ENCODE measurements at places on chromosomes 2 and 18.

GRCh38 chr2:36059691-36060090 is 295.9 kb upstream of the CRIM1 start:
- no peak for DNase-seq

GRCh38 chr2:160411167-160411566 is 82.4 kb downstream of the RBMS1 start:
- DNase-seq, result peak; percentile 40

DNA sequence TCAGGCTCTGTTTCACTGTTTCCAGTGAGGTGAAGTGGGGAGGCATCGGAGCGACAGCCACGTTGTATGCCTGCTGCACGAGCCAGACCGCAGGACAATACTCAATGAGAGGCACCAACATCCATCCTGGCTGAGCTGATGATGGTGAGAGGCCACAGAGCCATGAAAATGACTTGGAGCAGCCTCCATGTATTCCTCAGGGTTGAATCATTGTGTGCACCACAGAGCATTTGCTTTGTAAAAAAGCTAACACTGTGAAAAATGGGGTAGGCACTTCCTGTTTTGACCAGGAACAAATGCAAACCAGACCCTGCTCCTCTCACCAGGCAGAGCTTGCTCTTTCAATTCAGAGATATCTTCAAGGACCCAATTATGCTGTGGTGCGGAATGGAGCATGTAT is 87.2 kb downstream of the LPIN1 start:
- DNase-seq, result no peak

- DNase-seq, result no peak
These were observed 119.7 kb upstream of the NFATC1 start for GRCh38 chr18:79275992-79276391.

- DNase-seq, result peak; percentile 37
These were observed 208.8 kb downstream of the CCDC178 start for GRCh38 chr18:33231474-33232317.

- no peak for DNase-seq
These were observed 62.8 kb downstream of the NABP1 start for GRCh38 chr2:191740759-191741158.

DNA sequence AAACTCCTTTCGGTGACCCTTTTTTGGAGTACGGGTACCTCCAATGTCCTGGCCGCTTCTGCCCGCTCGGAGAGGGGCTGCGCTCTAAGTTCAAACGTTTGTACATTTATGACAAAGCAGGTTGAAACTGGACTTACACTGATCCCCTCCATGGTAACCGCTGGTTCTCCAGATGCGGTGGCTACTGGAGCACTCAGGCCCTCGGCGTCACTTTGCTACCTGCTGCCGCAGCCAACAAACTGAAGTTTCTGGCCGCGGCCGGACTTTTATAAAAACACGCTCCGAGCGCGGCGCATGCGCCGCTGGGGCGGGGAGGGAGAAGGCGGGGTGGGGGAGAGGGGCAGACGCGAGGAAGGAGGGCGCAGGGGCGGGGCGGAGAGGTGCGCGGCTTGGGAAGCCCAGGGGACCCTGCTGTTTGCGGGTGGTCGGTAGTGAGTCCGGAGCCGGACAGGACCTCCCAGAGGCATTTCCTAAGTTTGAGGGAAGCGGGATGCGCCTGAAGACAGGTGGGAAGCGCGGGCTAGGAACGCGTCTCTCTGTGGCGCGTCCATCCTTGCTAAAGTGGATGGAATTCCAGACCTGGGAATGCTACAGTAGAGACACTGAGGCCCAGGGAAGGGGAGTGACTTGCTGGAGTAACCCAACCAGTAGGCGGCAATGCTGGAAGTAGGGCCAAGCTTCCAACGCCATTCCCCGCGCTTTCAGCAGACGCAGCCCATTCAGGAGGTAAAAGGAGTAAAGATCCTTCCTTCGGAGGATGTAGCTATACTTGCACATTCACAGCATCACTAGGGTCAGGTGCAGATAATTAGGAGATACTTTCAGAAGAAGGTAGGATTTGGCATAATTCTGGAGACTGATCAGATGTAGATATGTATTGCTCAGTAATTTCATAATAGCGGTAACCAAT is at the start of gene CXCR4:
Gene CXCR4 (minus strand): TSS at position 241 of the 910 bp plus-strand sequence. CDS start 89 bp downstream, at position 152.
- peak; percentile 37 for DNase-seq

- DNase-seq, result no peak
These were observed 9.5 kb upstream of the PARD3B start for GRCh38 chr2:204535764-204536163.

GRCh38 chr2:232860593-232861241 is 9.3 kb upstream of the SNORC start:
- DNase-seq, result no peak

GRCh38 chr18:22838639-22839277 is 94.4 kb upstream of the RBBP8 start:
- DNase-seq, result no peak

- DNase-seq, result no peak
These were observed 500.7 kb downstream of the RIT2 start for GRCh38 chr18:42614619-42615293.

GRCh38 chr2:120044336-120044735 is 31.5 kb downstream of the EPB41L5 start:
- DNase-seq, result no peak

GRCh38 chr2:190843890-190844699 is 36.5 kb upstream of the GLS start:
- DNase-seq, result peak; percentile 90

DNA sequence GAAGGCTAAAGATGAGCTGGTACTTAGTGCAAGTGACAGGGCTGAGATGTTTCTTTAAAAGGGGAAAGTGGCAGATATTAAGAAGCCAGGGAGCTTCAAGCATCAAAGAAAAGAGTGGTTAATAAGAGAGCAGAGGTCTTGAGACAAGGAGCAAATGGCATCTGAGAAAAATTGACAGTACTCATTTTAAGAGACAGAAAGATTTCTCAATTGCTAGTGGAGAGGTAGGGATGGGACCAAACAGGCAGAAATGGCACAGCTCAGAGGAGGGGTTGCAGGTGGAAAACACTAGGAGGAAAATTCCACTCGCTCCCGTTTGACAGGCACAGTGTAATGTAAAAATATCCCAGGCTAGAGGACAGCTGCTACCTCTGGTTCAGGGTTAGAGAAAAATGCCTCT is 593.4 kb upstream of the LRATD1 start:
- no peak for DNase-seq

- peak; percentile 92 for DNase-seq
These were observed 49.9 kb upstream of the RTN4 start for GRCh38 chr2:55099878-55100820.

Data from PC-9 (cell line).